ENCODE measurements at places on chromosomes 1 and 21.
A peak's percentile ranks its signal among the peaks of the same experiment; 100 is the strongest.

DNA sequence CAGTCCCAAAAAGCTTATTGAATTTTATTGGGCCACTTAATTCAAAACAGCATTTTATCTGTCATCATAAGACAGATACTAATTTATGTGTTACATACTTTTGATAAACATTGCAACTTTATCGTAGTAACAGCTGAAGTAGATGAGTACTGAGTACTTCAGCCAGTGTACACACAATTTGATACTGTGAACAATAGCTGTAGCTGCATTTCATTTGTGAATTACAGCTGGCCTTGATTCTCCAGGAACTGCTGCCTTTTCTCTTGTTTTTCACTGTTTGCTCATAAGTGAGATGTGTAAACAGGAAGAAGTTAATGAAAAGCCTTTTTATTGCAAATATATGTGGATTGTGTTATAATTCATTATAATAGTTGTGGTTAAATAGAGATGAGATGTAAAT lies 10.2 kb downstream of the UAP1 start:
- DNase-seq = no peak

DNA sequence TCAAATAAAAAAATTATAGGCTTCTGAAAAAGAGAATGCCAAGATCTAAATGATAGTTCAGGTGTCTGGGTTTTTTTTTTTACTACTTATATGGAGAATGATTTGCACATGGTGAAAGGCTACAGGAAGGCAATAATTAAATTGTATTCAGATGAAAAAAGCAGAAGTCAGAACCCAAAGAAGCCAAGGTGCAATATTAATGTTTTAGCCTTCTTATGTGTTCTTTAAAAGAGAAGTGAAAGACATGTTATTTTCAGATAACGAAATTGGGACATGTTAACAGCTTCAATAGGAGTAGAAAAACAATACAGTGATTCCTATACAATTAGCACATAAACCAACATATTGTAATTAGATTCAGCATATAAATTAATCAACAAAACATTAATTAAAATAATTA lies 452.9 kb upstream of the PRMT6 start:
- DNase-seq = no peak

DNA sequence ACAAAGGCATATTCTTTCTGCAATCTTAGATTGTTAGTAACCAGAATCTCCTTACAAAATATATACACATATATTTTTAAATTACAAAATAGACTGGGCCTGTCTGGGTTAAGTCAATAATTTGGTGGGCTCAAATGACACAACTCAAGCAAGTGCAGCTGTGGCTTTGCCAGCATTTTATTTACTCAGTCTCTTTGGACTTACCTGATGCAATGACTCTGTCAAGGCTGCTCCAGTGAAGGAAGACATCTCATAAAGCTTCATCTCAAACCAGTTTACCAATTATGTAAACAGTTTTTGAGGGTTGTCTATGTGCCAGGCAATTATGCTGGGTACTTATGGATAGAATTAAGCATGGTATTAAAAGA lies 22.8 kb upstream of the ABCA4 start:
- DNase-seq = no peak

- no peak for DNase-seq
These were observed 677.4 kb downstream of the NCAM2 start for GRCh38 chr21:21675601-21676000.

- DNase-seq = no peak
These were observed 39.2 kb upstream of the RAB4A start for GRCh38 chr1:229231754-229232119.

GRCh38 chr1:41573194-41573593 lies 88.7 kb upstream of the EDN2 start:
- no peak for DNase-seq

DNA sequence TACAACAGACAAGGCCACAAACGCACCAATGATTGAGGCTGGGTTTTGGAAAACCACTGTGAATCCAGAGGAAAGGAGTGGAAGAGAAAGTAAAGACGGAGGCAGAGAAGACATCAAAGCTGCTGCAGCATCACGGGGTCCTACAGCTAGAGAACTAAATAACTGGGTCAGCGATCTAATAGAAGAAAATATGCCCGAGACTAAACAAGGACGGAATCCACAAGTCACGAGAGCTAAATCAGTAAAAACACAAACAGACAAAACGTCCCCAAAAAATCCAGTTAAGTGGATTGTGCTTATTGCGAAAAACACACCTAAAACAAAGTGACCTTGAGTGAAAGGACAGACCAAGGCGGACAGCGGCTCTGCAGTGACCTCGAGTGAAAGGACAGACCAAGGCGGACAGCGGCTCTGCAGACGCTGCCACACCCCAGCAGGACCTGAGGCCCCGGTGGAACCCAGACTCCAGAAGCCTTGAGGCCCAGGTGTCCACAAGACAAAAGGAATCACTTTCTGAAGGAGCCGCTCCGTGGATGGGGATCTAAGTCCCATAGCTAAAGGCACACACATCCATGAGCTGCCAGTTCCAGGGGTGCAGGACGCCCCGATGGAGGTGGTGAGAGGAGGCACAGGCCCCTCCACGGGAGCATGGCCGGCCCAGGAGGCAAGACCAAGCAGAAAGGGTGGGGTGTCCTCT lies 6.0 kb downstream of the FTCD start:
- no peak for DNase-seq

- DNase-seq = no peak
These were observed 100.2 kb downstream of the SIPA1L2 start for GRCh38 chr1:232529747-232530146.

DNA sequence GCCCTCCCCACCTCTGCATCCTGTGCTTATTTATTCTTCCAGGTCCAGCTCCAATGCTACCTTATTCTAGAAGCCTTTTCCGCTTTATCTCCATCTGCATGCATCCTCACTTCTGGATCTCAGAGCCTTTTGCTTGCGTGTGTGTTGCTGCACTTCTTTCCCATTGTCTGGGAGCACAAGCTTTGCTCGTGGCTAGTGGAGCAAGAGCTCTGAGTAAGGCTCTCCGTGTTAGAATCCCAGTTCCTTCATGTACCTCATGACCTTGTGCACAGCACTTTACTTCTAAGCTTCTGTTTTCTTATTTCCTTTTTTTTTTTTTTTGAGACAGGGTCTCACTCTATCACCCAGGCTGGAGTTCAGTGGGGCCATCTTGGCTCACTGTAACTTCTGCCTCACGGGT lies 140.0 kb upstream of the POU3F1 start:
- DNase-seq = no peak

DNA sequence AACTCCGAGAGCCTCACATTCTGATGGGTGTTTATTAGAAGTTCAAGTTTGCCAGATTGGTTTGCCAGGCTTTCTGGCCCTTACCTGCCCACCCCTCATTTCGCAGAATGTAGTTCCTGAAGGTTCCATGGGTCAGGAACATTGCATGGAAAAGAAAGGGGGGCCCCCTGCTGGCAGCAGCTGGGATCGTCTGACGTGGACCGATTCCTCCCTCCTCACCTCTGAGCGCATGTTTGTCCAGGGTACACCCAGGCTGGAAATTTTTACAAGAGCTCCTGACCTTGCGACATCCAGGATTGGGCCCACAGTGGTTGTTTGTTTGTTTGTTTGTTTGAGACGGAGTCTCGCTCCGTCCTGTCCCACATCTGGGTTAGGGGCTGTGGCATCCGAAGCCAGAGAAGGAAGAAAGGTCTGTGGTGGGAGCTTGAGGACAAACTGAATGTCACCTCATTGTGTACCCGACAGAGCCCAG lies 126.0 kb upstream of the TMEM51 start:
- peak; percentile 78 for DNase-seq

- no peak for DNase-seq
These were observed 5.6 kb downstream of the C1orf35 start for GRCh38 chr1:228097333-228098081.

- DNase-seq = peak; percentile 41
These were observed 53.5 kb downstream of the MIGA1 start for GRCh38 chr1:77832901-77833300.

DNA sequence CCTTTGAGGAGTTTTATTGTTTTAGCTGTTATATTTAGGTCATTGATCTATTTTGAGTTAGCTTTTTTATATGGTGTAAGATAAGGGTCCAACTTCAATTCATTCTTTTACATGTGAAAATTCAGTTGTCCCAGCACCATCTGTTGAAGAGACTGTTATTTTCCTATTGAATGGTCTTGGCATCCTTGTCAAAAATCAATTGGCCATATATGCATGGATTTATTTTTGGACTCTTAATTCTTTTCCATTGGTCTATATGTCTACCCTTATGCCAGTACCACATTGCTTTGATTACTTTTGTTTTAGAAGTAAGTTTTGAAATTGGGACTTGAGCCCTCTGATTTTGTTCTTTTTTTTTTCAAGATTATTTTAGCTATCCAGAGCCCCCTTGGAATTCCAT lies 35.8 kb upstream of the HUNK start:
- no peak for DNase-seq

GRCh38 chr1:154824179-154825000 lies 45.7 kb downstream of the KCNN3 start:
- DNase-seq = no peak

DNA sequence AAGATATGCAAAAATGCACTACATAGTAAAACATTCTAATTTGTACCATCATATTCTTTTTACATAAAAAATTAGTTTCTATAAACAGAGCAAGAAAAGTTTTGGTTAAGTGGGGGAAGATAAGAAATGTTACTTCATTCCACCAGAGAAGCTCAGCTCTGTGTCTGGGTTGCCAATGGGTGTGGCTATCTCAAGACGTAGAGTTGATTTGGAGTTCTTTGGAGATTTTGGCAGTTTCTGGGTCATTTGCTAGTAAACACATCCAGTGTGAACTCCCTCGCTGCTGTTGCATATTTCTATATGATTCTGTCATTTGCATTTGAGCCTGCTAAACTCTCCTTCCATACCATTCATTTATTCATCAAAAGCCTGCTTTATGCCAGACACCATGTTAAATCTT lies 7.2 kb downstream of the RGL1 start:
- no peak for DNase-seq

DNA sequence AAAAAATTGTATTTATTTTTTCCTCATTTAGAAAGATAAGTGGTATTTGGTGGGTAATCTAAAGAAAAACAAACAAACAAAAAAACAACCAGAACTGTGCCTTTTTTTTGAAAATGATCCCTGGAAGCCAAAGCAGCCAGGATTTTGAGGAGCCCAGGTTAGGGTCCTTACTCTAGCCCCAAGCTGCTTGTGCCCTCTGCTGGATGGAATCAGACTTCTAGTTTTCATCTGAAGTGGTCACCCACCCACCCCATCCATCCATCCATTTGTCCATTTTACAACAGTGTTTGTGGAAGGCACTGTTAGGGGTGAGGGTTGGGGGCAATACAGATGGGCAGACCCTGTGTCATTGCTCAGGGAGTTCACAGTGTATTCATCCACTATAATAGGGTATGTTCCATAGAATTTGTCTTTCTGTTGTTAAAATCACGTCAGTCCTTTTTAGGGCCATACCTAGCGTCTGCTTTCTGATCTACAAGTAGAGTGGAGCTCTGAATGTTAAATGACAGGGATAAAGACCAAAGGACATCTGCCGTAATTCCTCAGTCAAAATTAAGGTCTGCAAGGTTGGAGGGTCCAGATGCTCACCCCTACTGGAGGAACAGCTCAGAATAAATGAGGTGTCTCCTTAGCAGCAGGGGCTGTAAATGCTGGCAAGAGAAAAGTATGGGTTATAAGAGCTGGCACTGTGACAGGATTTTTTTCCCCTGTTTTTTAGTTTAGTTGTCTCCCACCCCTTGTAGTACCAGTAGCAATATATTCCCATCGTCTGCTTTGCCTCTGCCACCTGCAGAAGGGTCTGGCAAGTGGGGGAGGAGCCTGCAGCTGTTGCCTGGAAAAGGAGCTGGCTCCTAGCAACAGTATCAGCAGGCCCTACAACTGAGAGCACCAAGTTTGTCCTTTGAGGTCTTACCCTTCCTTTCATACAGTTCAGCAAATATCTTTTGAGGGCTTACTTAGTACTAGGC lies 3.2 kb downstream of the LRRC42 start:
- peak; percentile 57 for DNase-seq

DNA sequence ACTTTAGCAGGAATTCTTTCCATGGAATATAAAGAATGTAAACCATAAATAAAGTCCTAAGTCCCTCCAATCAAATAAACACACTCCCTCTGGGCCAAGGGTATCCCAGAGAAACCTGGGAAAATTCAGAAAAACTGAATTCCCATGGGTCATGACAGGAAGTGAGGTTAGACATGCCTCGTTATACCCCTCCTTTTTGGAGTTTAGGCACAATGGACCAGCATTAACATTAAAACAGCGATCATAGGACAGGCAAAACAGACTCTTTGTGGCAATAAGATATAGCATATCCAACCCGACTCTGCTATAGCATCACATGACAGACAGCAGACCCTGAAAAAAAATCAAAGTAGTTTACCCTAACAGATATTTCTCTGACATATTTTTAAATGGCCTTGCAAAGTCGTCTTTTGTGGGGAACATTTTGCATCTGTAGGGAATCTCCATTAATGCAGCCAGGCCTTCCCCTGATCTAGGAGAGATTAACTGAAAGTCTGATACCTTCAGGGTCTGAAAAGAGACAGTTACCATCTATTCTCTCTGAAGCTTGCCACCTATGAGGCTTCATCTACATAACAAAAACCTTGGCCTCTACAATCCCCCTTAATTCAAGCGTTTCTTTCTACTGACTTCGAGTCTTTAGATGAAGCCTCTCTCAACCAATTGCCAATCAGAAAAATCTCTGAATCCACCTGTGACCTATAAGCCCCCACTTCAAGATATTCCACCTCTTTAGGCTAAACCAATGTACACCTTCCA lies 143.0 kb upstream of the KCNK1 start:
- no peak for DNase-seq

- DNase-seq = no peak
These were observed 218.0 kb downstream of the GRIK3 start for GRCh38 chr1:36816348-36816747.

DNA sequence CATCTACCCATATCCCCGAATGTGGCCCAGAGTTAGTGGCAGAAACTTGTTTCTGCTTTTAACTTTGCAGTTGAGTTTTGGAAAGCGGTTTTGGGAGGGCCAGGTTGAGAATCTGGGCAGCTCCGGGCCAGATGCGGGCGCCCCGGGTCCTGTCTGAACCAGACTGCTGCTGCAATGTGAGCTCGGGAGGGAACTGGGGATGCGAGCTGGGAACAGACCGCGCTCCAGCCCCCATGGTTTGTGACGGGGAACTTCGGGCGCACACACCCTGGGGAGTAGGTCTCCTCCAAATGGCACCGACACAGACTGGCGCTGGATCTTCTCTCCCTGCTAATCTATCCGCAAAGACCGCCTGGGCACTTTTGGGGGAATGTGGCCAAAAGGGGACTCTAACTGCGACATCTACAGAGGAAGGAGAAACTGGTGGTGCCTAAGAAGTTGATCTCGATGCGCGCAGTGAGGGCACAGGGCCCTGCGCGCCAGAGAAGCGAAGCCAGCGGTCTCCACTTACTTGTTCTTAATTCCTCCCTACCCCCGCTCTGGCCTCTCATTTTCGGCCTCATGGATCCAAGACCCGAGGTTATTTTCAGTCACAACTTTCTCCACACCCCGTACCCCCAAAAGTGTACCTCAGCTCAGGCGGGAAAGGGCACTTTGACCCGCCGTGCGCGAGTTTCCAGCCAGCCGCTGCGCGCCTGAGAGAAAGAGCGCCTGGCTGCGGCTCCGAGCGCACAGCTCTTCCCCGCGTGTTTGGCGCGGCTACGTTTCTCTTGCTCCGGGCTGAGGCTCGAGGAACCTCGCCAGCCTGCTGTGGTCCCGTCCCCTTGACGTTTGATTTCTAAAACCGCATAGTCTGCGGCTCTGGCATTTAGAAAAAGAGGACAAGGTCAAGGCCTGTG lies 411.0 kb upstream of the ESRRG start:
- DNase-seq = peak; percentile 35

Data from ACHN (cell line).